Anterior cingulate cortex (tissue), 58 donors: ENCODE measurements at places on chromosomes 5 and 9.

DNA sequence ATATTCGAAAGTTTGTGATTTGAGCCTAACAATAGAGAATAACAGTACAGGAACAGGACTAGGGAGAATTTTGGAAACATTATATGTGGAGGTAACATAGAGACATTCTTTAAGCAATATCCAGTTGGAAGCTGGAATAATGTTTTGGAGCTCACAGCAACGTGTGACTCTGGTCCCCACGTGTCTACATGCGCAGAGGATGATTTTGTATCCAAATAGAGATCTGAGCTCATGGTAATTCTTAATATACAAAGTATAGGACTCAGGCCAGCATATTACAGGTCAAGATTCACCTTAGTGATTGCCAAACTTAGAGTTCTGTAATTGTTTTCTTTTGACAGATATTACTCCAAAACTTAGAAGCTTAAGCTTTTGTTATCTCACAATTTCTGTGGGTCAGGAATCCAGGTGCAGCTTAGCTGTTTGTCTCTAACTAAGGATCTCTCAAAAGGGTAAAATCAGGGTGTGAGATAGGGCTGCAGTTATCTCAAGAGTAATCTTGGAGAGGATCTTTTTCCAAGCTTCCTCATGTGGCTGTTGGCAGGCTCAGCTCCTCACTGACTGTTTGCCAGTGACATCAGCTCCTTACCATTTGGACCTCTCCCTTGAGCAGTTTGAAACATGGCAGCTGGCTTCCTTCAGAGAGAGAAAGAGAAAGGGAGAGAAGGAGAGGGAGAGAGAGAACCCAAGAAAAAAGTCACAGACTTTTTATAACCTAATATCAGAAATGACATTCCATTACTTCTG is 272.0 kb upstream of the ZNF462 start:
- DNase-seq = no peak

- no peak for DNase-seq
Measured at GRCh38 chr5:124644138-124644537, 102.3 kb downstream of the ZNF608 start.

GRCh38 chr5:81428861-81429260 is 34.9 kb upstream of the ACOT12 start:
- DNase-seq = no peak

GRCh38 chr5:174329738-174330137 is 284.2 kb downstream of the NSG2 start:
- no peak for DNase-seq

DNA sequence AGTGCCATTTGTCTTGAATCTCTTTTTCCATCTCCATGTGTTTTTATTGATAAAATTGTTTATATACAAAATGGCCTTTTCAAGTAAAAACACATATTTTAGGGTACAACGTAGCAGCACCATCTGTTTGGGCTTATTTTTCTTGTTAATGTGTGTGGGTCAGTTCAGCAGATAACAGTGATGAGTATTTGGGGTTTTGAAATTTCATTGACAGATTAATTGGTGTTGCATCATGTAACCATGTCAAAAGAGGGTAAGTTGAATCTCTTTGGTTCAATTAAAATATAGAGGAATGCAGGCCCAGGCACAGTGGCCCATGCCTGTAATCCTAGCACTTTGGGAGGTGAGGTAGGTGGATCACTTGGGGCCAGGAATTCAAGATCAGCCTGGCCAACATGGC is 20.0 kb upstream of the PURA start:
- no peak for DNase-seq

DNA sequence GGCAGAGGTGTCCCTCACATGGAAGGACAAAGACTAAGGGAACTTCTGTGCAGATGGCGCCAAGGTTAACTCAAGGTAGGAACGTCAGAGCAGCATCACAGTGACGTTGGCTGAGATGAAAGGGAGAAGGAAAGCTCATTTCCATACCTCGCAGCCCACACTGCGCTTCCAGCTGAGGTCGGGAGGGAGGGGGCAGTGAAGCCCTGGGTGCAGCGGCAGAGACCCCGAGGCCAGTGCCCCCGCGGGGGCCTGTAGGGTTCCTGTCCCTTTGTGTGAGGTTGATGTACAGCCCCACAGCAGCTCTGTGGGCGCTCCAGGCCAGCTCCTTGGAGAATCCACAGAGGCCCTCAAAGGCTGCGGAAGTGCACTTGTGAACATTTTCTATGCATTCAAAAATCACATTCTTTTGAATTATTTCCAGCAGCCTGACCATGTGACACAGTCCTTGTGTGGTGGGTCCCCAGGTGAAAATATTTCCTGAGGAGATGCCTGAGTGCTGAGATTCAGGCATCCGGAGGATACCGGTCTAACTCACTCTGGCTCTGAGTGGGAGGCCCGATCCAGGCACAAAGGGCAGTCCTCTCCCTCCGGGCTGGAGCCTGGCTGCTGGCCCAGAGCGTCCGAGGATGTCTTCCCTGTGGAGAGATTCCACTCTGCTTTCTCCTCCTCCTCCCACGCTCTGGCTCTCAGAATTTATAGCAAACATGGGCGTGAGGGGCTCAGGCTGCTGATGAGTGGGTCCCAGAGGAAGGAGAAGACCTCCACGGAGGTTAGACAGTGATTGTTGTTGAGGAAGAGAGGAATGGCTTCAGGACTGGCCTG is 150.7 kb downstream of the ICE1 start:
- DNase-seq = no peak

DNA sequence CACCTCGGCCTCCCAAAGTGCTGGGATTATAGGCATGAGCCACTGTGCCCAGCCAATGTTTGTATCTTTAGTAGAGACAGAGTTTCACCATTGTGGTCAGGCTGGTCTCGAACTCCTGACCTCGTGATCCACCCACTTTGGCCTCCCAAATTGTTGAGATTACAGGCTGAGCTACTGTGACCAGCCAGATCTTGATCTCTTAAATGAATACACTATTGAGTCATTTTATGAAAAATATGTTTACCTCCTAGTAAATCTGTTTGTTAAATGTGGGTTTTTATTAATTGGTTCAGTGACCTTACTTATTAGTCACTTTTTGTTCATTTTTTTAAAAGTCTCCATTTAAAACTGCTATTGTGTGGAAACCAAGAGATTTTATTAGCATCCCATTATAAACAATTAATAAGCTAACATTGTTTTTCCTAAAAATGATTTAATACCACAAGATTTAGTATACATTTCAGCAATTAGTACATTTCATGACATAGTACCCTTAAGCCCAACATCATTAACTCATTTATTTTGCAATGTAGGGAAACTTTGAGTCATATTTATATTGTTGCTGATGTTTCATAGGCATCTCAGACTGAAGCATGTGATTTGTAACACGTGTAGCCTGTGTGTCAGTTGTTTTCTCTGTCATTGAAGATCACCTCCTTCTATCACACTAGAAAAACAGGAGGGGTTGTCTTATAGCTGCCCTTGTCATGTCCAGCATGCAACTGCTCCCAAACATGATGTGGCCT is 261.2 kb downstream of the TAF11L14 start:
- no peak for DNase-seq

DNA sequence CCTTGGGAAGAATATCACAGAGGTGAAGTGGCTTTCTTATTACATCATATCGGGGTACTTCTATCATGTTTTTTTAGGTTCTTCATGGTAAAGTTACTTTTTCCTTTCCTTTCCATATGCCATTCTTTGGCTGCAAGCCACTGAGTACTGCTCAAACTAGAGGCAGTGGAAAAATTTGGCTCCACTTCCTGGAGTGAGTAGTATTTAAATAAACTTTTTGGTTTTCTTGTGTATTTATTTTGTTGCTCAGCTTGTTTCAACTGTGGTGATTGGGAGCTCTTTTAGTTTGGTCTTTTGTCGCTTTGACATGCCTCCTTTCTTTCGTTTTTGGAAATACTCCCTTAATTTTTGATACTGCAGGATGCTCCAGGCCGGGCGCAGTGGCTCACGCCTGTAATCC is 69.8 kb downstream of the WDR70 start:
- DNase-seq = no peak

DNA sequence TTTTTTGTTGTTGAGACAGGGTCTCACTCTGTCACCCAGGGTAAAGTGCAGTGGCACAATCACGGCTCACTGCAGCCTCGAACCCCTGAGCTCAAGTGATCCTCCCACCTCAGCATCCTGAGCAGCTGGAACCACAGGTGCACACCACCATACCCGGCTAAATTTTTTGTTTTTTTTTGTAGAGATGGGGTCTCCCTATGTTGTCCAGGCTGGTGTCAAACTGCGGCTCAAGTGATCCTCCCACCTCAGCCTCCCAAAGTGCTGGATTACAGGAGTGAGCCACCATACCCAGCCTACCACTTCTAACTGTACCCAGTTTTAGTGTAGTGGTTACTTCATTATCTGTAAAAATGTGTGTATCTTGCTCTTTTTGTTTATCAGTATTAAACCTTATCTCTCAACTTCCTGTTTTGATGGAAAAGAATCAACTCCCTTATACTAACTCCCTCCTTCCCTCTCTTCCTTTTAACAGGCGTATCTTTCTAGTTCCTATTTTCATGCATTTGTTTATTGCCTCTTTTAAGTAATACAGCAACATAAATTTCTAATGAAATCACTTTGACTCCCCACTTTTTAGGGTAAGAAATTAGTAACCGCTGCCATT is 33.1 kb downstream of the GRAMD2B start:
- DNase-seq = no peak

- no peak for DNase-seq
Measured at GRCh38 chr5:127411381-127411780, 106.1 kb upstream of the PRRC1 start.

DNA sequence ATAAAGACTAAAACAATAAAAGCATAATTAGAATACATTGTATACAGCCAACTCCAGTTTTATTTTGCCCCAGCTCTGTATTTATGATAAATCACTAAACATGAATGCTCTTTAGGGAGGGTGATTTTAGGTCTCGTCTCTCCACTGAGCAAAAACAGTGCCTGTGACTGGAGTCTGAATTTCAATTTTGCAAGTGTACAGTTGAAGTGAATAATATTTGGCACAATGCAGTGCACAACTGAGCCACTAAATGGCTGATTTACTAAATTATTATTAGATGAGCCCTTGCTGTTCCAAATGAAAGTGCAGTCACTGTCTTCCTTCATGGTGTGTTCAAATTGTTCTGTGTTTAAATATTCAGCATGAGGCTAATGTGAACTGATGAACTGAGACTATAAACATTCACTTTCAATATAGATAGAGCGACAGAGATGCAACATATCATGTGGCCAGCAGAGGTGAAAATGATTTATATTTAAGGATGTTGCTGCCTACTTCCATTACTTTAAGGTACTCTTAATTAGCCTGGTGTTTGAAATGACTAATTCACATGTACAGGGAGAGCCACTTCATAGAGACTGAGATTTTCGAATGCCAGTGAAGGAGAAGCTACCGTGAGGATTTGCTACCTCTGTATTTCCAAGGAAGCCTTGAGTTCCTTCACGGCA is 375.1 kb downstream of the EBF1 start:
- DNase-seq = no peak

- DNase-seq = no peak
Measured at GRCh38 chr5:1013238-1013947, 4.8 kb downstream of the NKD2 start.

- DNase-seq = no peak
Measured at GRCh38 chr9:93250185-93250584, 66.2 kb downstream of the WNK2 start.

DNA sequence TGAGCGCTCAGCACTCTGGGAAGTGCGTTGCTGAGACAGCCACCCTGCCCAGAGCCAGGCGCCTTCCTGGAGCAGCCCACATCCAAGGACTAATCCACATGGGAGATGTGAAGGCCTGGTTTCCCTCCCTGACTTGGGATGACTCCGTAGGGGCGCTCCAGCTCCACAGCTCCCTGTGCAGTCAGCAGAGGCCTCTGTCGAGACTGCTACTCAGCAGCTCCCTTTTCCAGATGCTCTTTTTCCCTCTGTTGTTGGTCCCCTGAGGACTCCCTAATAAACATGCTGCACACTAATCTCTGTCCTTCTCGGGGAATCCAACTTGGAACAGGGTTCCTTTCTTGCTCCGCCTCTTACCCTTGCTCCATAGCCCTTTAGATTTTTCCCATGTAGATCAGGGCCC is 237.3 kb downstream of the ZSWIM6 start:
- DNase-seq = no peak
